ENCODE measurements at places on chromosomes 13 and 19.

DNA sequence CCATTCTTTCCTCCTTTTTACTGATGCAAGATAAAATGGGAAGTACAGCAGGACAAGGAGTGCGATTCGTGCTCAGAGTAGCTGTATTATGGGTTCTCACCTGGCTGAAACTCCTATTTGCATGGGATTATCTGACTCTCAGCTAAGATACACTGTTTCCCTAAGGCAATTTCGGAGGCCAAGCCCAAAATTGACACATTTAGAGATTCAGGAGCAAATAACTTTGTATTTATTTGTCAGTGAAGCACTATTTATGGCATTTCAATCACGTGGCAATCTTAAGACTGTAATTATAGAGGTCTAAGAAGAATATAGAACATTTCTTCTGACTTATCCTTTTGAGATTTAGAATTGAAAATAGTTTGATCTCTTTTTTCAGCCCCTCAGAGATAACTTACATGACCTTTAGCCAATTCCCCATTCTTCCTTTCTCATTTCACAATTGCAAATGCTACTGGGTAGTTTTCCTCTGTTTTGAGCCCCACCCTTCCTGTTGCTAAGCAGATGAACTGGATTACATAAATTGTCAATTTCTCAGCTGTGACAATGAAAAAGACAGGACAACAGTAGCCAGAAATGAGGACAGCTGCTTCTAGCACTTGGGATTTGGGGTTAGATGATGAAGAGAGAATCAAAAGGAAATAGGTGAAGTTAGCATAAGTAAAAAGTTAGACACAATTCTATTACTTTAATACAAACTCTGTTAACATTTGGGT is 122.7 kb upstream of the FRY start:
- DNase-seq: no peak

GRCh38 chr13:20980899-20981298 is 78.4 kb upstream of the XPO4 start:
- no peak for DNase-seq

DNA sequence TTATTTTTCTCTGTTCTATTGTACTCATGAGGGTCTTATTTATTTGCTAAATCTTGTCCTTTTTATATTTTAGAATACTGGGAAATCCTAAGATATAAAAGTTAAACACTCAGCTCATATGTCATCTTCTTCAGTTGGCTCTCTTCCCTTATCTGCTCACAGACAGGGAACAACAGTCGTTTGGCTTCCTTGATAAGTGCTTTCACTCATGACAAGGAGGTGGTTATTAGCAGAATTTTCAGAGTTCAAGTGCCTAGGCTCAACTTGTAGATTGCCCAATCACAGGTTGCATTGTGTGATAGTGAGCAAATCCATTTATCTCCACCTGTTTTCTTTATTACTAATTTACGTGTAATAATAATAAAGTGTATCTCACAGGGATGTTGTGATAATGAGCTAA is 620.3 kb upstream of the PCDH20 start:
- DNase-seq: no peak

DNA sequence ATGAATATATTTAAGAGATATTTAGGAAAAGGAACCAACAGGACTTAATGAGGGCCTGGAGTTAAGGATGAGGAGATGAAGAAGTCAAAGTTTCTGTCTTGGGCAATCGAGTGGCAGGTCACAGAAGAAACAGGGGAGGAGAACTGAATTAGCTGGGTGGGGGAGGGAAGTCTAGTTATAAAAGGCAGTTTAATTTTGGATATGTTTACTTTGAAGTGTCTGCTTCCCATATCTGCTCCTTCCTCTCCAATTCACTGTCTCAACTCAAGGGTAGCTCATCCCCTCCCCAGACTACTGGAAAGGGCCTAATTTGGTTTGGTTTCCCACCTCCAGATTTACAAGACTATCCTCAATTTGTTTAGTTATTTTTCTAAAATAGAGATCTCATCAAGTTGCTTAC is 195.9 kb downstream of the VWA8 start:
- DNase-seq: no peak
